ENCODE measurements at places on chromosomes 5 and 9.
A peak's percentile ranks its signal among the peaks of the same experiment; 100 is the strongest.

- no peak for DNase-seq
These were observed 14.2 kb downstream of the RABL6 start for GRCh38 chr9:136821826-136822544.

DNA sequence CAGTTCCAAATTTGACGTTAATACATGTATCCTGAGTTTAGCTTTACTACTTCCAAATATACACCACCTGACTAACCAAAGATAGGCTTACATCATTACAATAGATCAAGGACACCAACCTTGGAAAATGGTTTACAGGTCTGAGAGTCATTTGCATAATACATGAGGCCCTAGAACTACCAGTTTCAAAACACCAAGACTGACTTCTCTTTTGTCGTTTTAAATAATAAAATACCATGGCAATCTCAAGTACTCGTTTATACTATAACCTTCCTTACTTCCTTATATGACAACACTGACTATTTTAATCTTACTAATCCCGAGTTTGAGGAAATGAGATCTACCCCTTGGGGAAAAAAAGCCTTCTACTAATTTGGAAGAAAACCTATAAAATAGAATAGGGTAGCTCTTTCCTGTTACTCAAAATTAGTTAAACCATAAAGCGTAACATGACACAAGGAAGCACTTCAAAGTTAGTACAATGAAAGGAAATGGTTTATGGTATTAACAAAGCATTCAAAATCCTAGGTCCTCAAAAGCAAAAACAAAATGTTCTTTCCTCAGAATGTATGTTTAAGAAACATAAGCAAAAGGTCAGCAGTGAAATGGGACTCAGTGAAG lies 42.1 kb downstream of the UBQLN1 start:
- DNase-seq: no peak

GRCh38 chr9:94786586-94786985 lies 60.1 kb downstream of the AOPEP start:
- no peak for DNase-seq

DNA sequence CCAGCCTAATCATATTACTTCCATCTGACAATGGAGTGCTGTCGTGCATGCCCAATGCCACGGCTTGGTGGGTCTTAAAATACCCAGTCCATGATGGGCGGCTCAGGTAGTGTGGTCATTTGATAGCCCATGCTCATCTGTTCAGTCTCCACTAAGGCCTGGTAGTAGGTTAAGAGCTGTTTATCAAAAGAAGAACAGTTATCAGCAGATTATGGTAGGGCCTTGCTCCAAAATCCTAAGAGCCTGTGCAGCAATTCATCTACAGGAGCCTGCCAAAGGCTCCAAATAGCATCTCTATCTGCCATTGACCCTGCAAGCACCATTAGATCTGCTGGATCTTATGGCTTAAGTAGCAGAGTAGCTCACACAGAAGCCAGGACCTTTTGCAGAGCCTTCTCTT lies 21.8 kb upstream of the NTRK2 start:
- no peak for DNase-seq

DNA sequence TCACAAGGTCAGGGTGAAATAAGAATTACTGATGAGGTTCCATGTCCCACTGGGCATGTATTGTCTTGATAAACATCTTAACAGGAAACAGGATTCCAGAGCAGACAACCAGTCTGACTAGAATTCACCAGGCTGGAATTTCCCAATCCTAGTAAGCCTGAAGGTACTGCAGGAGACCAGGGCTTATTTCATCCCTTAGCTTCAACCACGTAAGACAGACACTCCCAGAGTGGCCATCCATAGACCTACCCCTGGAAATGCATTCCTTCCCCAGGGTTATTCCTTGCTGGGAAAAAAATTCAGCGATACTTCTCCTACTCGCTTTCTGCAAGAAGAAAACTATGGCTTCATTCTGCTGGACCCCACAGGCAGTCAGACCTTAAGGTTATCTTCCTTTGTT lies 785.4 kb downstream of the NR2F1-AS1 start:
- DNase-seq: no peak

GRCh38 chr5:132271251-132272246 lies 14.1 kb downstream of the PDLIM4 start:
- DNase-seq: peak; percentile 6

- DNase-seq: no peak
These were observed 179.7 kb upstream of the DAB2 start for GRCh38 chr5:39604491-39604890.

- DNase-seq: no peak
These were observed 32.2 kb downstream of the CCDC69 start for GRCh38 chr5:151191661-151192060.

- peak; percentile 17 for DNase-seq
These were observed 998.8 kb downstream of the MAT2B start for GRCh38 chr5:164504141-164504772.

DNA sequence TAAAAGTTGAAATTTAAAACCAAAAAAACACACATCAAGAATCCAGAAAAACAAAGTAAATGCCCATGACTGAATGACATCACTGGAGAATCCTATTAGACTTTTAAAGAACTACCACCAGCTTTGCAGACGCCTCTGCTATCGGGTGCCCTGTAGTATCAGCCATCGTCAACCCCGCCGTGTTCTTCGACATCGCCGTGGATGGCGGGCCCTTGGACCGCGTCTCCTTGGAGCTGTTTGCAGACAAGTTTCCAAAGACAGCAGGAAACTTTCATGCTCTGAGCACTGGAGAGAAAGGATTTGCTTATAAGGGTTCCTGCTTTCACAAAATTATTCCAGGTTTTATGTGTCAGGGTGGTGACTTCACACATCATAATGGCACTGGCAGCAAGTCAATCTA lies 201.9 kb downstream of the DMAC1 start:
- no peak for DNase-seq

DNA sequence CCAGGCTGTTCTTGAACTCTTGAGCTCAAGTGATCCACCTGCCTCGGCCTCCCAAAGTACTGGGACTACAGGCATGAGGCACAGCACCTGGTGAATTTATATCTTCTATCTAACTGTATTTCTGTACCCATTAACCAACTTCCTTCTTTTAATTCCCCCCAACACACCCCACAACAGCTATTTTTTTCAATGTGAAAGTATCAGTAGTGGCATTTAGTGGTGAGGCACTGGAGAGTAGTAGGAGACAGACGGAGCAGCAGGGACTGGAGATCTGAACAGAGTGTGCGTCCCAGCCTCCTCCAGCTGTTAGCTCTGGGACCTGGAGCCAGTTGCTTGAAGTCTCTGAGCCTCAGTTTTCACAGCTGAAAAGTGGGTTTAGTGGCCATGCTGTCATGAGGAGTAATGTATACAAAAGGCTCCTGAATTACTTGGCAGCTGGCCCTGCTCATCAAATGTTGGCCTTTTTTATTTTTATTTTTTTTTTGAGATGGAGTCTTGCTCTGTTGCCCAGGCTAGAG lies 11.0 kb upstream of the EEIG1 start:
- DNase-seq: no peak

- DNase-seq: no peak
These were observed 204.5 kb downstream of the DENND1A start for GRCh38 chr9:123725389-123725788.
